ENCODE measurements at places on chromosomes 3 and 15. TPM values are rescaled to one million over a fixed set of nuclear protein-coding genes. Genes with fewer than 3 reads are reported as not detected.
A peak's percentile ranks its signal among the peaks of the same experiment; 100 is the strongest.

GRCh38 chr15:32919749-32920414 is 202.1 kb downstream of the GREM1 start:
- DNase-seq = no peak

DNA sequence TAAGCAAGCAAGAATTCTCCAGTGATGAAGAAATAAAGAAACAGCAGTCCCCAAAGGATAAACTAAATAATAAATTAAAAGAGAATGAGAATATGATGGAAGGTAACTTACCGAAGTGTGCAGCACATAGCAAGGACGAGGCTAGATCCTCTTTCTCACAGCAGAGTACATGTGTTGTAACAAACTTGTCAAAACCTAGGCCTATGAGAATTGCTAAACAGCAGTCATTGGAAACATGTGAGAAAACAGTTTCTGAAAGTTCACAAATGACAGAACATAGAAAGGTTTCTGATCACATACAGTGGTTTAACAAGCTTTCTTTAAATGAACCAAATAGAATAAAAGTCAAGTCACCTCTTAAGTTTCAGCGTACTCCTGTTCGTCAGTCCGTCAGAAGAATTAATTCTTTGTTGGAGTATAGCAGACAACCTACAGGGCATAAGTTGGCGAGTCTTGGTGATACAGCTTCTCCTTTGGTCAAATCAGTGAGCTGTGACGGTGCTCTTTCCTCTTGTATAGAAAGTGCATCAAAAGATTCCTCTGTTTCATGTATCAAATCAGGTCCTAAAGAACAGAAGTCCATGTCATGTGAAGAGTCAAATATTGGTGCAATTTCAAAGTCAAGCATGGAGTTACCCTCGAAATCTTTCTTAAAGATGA is 4.5 kb upstream of the SCG5 start:
- DNase-seq = no peak

GRCh38 chr3:154970797-154971196 is 109.3 kb upstream of the MME start:
- DNase-seq = no peak

DNA sequence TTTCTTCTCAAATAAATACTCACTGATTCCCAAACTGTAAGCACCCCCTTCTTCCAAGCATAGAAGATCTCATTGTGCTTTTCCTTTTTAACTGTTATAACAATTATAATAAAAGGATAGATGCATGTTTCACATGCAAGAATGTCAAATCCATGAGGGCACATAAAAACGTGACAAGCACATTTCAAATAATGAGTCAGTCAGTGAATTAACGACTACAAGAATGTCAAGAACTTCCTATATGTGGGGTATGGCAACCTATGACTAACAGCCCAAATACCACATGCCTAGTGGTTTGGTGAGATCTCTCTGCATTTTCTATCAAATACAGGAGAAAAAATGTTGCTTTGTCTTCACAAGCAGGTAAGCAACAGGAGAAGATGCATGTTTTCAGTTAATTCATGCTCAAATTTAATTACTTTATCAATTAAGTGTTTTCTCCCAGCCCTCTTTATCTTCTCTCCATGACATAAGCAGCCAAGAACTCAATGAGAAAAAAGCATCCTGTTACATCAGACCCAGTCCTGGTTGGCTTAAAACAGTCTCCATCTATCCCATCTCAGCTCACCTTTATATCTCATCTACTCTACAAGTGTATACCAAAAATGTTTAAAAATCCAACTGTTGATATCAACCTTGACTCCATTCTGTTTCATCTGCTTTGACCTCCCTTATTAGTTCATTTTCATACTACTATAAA is 181.5 kb upstream of the LMCD1 start:
- no peak for DNase-seq

DNA sequence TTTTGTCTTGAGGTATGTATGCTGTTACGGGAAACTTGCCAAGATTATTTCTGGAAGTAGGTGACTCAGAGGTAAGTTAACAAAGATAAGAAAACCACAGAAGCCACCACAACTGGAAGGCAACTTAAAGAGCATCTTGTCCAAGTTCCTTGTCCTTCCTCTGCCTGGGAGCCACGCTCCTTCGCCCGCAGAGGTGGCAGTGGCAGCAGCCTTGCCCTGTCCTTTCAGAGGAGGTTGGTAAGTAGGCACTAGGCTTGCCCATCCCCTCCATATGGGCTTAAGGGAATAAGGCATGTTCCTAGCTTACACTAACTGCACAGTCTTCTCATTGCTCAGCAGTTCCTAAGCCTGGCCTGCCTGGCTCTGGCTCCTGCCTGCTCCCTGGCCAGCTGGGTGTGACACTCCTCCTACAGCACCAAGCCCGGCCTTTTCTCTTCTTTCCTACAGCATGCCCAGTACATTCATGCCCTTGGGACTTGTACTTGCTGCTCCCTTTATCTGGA is 48.0 kb upstream of the RAB6B start:
- DNase-seq = no peak

- DNase-seq = no peak
These were observed 204.5 kb downstream of the AKAP13 start for GRCh38 chr15:85584872-85585271.

- no peak for DNase-seq
These were observed 136.8 kb downstream of the PGPEP1L start for GRCh38 chr15:98870788-98871187.

DNA sequence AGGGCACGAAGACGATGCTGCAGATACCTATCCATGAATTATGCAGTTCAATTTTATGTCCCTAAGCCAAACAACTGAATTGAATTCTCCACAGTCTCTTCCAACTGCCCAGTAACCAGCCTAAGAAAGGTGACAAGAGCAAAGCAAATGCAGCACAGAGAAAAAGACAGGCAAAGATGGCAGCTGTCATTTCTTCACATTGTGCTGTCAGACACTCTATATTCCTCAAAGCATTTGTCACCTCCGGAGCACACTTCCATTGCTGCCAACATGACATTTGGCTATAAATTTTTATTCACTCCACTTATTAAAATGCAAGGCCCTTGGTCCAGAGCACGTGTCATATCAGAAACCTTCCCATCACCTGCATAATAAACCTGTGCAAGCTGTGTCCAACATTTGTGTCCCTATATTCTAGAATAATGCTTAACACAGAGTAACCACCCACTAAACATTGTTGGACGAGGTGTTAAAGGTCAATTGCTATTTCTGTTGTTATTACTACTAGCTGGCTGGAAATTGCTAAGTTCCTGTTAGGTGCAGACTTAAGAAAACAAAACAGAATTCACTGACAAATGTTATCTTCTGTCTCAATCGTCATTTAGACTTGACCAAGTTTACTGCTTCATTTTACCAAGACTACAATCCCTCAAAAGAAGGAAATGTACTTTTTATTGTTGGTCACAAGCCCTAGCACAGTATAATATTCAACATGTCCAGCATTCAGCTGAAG is 89.7 kb downstream of the MAGI1 start:
- no peak for DNase-seq

- no peak for DNase-seq
These were observed 1.2 kb downstream of the GBE1 start for GRCh38 chr3:81760215-81760614.

DNA sequence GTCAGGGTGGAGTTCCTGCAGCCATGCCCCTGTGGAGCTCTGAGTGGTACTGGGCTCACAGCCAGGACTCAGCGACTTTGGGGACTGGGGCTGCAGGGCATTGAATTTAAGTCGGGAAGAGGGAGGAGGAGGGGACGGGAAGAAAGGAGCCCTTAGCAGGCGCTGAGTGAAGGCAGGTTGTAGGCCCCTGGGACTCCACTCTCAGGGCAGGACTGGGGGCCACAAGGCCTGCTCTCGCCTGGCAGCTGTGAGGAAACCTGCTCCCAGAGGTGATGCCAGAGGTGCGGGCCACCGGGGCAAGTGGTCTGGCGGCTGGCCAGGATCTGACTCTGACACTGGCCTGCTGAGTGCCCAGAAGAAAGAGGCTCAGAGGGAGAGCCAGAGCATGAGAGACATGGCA is 73.5 kb downstream of the EPHB3 start:
- DNase-seq = no peak

DNA sequence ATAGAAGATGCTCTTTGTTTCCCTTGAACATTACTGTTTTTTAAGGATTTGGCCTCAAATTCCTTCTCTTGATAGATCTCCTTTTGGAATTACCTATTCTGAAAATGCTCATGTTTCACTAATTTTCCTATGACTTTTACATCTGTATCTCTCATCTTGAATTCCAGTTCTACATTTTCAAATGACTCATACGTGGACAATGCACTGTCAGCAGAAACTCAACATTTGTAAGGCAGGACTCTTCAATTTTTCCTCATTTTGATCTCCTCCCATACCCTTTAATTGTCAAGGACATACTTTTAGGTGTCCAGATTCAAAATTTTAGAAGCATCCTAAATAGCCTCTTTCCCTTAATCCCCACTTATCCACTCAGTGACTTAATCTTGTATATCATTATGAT is 341.0 kb upstream of the RASGRP1 start:
- DNase-seq = no peak

DNA sequence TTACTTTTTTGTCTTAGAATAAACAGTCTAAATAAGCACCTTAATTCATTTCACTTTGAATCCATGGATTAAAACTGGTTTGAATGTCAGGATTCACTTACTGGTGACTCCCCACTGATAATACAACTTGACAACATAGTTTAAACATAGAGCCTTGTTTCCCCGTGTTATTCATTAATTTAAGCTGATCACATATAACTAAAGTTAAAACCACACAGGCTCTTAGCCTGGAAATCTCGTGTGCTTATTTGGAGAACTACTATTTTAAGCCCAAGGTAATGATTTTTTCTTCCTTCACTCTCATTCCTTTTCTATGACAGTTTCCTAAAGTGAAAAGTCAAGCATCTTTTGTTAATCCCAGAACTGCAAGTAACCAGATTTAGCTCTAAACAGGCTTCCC is 64.2 kb downstream of the HACD2 start:
- no peak for DNase-seq

GRCh38 chr15:78255421-78256043 is 8.8 kb upstream of the DNAJA4 start:
- no peak for DNase-seq

- no peak for DNase-seq
These were observed 24.4 kb upstream of the NR2E3 start for GRCh38 chr15:71785996-71786395.

DNA sequence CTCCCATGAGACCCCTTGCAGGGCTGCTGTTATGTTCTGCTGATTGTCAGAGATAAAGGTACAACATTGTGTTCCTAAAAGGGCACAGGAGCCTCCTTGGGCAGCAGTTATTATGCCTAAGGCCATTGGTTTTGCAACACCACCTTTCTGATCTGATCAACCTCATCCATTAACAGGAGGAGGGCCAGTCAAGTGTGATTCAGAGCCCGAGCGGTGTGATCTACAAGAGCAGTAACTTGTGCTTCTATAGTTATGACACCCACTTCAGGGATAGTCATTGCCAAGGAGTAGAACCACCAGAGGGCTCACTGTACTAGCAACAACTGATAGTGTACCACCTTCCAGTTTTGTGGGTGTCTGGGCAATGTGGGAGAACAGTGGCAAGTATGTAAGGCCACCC is 1457.9 kb upstream of the CADM2 start:
- no peak for DNase-seq

DNA sequence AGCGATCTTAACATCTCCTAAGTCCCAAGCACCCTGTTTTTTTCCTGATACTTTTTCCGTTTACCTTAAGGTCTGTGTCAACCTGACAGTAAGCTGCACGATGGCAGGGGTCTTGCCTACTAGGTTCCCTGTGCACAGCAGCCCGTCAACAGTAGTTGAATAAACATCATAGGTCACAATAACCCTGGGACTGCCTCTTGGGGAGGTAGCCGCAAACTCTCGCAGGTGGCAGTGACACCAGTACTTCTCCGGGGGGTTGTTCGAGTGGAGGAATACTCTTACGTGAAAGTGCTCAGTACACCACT is 365 bp upstream of the PDCD6IP start:
- DNase-seq = no peak

- no peak for DNase-seq
These were observed 181.2 kb downstream of the WNT5A start for GRCh38 chr3:55305696-55306485.

DNA sequence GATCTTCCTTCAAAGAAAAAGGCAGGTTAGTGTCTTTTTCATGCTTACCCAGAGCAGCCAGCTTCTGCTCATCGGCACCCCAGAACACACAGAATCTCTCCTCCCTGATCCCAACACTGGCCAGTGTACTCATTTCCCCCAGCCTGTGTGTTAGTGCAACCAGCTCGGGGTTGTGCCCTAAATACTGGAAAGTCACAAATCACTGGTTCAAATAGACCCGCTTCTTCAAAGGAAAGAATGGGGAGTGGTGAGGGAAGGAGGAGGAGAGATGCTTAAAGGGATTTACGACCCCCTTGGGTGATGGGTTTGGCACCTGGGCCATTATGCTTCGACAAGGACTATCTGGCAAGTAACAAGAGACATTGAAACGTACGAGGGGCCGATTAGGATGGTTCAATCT is 114.0 kb downstream of the FOXB1 start:
- DNase-seq = no peak

DNA sequence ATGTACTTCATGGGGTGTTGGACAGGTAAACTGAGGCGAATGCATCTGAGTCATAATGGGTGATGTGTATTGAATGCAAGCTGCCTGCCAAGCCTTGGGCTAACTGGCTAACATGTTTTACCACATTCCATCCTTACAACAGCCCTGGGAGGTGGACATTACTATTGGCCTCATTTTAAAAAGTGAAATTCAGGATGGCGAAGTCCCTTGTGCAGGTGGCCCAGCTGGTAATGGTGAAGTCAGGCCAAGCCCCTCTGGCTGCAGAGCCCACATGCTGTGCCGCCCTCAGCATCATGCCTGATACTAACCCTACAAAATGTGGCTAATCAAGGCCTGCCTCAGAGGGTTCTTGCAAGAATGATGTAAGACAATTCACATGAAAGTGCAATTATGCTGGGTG is 60.0 kb upstream of the CHD2 start:
- no peak for DNase-seq

DNA sequence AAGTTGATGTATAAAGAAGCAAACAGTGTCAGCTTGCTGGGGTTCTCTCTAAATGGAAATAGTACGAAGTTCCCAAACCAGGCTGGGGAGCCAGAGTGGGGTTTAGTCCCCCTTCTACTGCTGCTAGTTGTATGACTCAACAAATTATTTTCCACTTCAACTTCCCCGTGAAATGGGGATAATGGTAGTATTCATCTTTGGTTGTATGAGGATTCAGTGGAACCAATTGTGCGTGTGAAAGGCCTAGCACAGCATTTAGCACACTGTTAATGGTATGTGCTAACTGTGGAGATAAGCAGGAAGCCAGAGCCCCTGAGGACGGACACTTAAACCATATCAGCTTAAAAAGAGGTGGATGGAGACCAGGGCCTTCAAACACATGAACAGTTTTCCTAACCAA is 4.2 kb downstream of the SORD start:
- DNase-seq = no peak

- DNase-seq = peak; percentile 40
These were observed 1.3 kb downstream of the SLC6A6 start for GRCh38 chr3:14403619-14404155.

Gene RUBCN
- polyA plus RNA-seq = 16.5 TPM

Gene SAXO2
- polyA plus RNA-seq = 8.0 TPM

Gene CCDC191
- polyA plus RNA-seq = 31.1 TPM

Gene MCTP2
- polyA plus RNA-seq = 22.3 TPM

Gene P2RY12
- polyA plus RNA-seq = 1.1 TPM

Gene CCR3
- polyA plus RNA-seq = not detected

Gene LRRC34
- polyA plus RNA-seq = 18.1 TPM

Gene PLXNB1
- 222 TPM for polyA plus RNA-seq

Gene SPTBN5
- polyA plus RNA-seq = 2.8 TPM

Gene PCBP4
- polyA plus RNA-seq = 60.2 TPM

Gene CSTA
- 0.32 TPM for polyA plus RNA-seq

Gene PRTG
- polyA plus RNA-seq = 15.8 TPM

Gene CFAP20DC
- 5.4 TPM for polyA plus RNA-seq

Measured in left kidney (tissue), 8 donors.